ENCODE measurements at places on chromosomes 7 and 10.

- DNase-seq: no peak
Observed at GRCh38 chr7:131604841-131605279, 48.4 kb upstream of the PODXL start.

DNA sequence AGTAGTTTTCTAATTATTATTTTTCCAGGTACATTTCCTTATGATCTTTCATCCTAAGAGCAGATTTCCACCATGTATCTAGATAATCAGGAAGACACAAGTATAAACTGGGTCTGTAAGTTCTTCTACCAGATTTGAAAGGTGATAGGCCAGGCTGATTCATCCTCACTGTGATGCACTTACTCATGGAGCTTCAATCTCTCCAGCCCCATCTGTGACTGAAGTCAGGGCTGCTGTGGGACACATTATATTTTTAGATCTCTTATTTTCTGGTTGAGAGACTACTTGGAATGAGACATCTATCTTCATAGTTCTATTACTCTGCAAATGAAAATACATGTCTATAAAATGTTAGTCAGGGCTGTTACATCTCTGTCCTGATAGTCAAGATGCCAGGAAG, 85.5 kb upstream of the SLC25A13 start:
- DNase-seq: no peak

- no peak for DNase-seq
Observed at GRCh38 chr7:83866582-83866981, 217.6 kb upstream of the SEMA3E start.

DNA sequence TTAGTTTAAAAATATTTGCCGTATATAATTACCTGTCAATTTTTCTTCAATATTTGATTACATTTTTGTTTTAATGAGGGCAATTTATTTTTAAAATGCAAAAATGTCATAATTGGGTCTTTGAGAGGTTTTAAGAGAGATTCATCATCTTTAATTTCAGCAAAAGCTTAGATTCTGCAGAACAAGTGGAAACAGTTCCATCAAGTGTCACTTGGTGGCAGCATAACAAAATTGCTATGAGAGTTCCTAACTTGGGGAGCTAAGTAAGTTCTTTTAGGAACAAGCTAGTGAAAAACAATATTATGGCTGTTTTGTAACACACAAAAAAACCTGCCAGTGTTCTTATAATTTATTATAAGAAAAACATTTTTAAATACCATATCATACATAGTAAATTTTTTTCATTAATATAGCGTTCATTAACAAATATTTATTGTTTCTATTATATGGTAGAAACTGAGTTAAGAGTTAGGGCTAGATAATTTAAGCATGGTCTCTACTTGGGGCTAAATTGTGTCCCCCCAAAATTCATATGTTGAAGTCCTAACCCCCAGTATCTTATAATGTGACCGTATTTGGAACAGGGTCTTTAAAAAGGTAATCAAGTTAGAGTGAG, 155.2 kb downstream of the MAGI2 start:
- peak; percentile 46 for DNase-seq

GRCh38 chr10:70912556-70912955, 24.2 kb upstream of the PCBD1 start:
- no peak for DNase-seq

GRCh38 chr10:77084431-77085144, 553.0 kb downstream of the KCNMA1 start:
- DNase-seq: no peak

- no peak for DNase-seq
Observed at GRCh38 chr10:70809011-70809611, 6.6 kb upstream of the SGPL1 start.

DNA sequence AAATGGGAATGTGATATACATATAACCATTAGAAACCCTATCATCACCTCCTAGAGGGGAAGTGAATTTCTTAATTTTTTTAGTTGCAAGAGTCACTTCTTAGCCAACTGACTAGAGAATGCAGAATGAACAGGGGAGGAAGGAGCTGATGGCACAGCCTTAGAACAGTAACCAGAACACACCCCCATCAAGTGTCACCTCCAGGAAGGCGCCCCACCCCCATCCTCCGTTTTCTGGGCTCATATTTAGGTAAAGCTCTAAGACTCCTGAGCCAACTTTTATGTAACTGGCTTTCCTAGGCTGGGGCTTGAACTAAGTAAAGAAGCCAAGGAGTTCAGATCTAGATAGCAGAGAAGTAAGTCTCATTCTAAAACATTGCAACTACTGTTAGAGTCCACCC, 54.0 kb downstream of the COL17A1 start:
- DNase-seq: no peak

- DNase-seq: no peak
Observed at GRCh38 chr10:72109636-72110157, 21.3 kb upstream of the SPOCK2 start.

GRCh38 chr10:79246209-79246581, 101.1 kb upstream of the PPIF start:
- DNase-seq: no peak

GRCh38 chr10:62805231-62806099, 945 bp downstream of the ADO start:
- DNase-seq: peak; percentile 52

DNA sequence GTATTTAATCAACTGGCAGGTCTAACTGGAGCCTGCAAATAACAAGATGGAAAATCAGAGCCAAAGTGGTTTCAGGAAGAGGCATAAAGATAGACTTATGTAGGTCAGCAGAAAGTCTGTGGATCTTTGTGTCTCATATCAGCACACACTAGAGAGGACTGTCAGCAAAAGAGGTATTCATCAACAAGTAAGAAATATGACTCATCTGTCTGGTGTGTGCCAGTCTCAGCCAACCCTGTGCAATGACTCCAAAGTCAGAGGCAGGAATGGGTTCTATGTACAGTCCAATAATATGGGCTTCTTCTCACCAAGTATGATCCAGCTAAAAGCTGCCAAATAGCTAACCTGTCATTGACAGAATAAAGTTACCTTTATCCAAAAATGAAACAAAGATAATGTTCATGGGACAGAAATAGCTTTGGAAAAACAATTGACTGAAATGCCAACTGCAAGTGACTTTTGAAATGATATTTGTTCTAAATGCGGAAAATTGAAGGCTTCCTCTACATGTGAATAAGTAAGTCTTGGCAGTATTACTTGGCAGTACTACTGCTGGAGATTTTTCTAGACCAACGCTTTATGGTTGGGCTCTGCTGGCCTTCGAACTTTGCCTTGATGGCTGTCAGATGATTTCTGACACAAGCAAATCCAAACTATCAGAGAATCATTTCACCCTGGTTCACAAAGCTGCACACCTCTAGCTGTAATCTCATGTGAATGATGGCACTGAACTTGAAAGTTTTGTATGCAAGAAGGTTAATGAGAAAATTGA, 272.3 kb upstream of the SEMA3C start:
- no peak for DNase-seq

DNA sequence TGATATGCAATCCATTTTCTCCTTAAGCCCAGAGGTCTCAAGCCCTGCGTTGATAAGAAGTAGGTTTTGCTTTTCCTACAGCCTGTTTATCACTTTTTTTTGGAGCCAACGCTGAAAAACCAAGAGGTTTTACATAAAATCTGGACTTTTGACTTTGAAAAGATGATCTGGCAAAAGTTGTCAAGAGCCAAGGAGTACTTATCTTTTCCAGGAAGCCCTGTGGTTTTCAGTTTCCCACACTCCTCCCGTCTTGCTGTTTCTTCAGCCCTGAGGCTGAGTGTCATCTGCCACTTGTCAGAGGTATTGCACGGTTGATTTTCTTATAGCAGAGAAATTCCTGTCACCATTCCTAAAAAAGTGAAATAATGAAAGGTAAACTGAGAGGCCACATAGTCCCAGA, 108.7 kb downstream of the TYW1 start:
- DNase-seq: no peak

- no peak for DNase-seq
Observed at GRCh38 chr10:514137-514671, 175.3 kb downstream of the DIP2C start.

DNA sequence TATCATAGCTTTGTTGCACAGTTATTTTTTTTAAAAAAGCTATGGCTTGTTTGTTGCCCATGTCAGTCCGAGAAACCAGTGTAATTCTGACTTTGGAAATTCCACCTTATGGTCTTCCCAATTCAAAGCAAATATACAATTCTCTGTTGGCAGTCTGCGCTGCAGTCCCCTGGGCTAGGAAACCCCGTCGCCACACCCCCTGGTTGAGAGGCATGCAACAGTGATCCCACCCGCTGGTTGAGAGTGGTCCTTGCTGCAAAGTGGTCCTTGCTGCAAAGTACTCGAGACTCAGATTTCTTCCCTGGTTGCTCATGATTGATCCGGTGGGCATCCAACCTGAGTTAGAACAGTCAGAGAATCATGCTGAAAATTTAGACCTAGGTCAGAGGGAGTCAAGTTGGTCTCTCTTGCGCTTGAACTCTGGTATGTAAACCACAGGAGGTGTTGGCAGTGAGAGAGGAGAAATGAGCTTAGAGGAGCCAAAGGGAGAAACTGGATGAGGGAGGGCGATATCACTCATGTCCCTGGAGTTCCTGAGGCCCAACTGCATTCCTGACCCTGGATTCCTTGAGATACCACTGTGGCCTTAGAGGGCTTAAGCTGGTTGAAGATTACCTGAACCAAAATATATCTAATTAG, 45.0 kb upstream of the STK17A start:
- DNase-seq: no peak

GRCh38 chr10:32189400-32190084, 133.3 kb upstream of the KIF5B start:
- DNase-seq: no peak

DNA sequence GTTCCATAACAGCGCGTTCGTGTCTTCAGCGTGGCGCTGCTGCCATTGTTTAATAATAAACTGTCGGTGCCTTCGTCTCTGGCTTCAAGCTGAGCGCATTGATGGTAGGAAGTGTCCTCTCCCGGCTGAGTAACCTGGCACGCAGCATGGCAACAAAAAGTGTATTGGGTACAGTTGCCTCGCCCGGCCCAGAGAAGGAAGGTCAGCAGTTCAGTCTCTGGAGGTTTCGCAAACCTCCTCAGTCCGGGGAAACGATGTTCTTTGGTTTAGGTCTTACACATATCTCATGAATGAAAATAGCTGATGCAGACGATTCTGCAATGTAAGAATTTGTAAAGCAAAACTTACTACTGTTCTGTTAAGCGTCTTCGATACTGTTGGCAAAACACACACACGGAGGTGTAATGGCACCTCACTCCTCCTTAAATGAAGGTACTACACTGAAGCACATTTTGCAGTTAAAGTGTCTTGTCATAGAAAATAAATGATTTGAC, 739 bp upstream of the CCDC186 start:
- DNase-seq: peak; percentile 11

GRCh38 chr10:114094795-114095194, 51.1 kb downstream of the ADRB1 start:
- no peak for DNase-seq

DNA sequence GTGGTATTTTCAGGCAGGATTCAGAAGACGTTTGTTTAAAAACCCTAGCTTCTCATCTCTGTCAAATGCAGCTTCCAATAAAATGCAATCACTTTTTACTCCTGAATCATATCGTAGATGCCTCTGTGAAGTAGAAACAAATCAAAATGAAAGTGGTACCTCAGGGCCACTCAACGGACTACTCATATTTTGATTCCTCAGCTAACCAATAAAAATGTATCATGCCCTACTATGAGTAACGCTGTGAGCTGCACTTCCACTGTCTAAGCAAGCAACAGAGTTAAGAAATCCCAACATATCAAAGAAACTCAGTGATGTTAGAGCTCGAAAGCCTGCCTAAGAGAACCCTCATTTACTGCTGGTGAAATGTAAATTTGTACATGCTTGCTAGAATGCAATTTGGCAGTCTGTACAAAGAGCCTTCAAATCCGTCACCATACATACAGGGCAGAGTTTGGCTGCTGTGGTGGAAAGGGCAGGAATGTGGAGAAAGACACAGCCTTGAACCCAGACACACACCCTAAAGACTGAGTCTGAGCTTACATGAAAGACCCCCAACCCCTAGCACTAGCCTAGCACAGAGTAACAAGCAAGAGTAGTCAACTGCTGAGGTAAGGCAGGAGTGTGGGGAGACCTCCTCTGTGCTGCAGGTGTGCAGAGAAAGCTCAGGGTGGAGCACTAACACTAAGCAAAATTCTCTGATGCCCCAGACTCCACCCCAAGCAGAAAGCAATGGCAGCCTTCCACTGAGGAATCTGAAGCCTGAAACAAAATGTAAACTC, 151.5 kb downstream of the ANK3 start:
- DNase-seq: no peak

- DNase-seq: no peak
Observed at GRCh38 chr7:127039541-127039940, 213.2 kb downstream of the GRM8 start.

DNA sequence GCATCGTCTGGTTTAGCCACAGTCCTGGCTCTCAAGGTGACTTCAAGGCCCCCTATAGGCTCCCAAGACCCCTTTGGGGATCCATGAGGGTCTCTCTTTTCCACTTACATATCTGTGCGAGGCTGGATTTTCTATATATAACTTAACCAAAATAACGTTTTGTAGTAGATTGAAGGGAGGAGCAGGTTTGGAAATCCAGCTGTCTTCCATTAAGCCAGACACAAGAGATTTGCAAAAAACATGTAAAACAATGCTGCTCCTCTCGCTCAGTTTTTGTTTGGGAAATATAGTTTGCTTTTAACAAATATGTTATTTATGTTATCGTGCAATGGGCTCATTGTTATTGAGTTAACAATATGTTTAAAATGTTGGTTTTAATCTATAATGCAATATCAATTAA, 811.2 kb downstream of the TYW1 start:
- DNase-seq: no peak

DNA sequence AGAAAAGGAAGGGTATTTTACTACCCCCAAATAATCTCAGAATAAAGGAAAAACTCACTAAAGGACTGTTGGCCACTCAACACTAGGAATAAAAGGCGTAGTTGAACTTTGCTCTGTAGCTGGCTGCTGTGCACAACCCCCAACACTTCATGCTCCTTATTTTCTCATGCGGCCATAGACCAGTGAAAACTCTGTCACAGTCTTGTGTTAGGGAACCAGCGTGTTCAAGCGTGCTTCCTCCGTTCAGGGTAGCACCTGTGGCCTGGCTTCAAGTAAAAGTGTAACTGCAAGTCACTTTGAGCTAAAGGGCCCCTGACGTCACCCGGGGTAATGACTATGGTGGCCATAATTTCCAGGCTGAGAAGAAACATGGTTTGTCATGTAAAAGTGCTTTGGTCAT, 27.0 kb downstream of the BLNK start:
- no peak for DNase-seq

DNA sequence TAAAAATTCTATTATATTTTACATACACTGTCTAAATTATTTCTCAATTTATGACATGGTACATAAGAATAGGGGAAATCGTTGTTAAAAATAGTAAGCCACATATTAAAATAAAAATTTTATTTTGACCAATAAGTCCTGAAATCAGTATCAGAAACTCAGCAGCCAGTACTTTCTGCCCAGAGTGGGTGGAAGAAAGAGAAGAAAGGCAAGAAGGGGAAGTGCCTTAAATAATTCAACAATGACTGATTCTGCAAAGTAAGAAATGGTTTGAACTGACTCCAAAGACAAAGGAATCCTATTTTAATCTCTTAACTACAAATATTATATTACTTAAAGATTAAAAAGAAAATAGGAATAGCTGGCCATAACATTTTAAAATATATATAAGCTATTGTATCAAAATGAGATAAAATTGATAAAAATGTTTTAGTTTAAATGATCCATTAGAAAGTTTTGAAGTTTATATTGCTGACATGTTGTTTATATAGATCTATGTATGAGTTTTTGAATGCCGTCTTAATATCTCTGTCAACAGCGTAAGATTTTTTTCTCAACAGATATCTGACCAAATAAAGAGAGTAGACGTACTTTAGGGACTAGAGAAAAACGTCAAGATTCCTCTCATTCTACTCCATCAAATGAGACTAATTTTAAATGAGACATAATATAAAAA, 30.2 kb upstream of the NRCAM start:
- no peak for DNase-seq

- DNase-seq: no peak
Observed at GRCh38 chr7:116547347-116547746, 22.5 kb downstream of the CAV1 start.

Measured in endothelial cell (in vitro differentiated cells).